Naive thymus-derived CD4-positive, alpha-beta T cell (primary cell): ENCODE measurements at places on chromosomes 7 and 10. TPM values are rescaled to one million over a fixed set of nuclear protein-coding genes. Genes with fewer than 3 reads are reported as not detected.

- no peak overlapping the region for H3K27ac ChIP-seq
- H3K4me3 ChIP-seq, result no peak overlapping the region
- no peaks in the 10 kb centered on the region for H3K36me3 ChIP-seq
- H3K27me3 ChIP-seq, result no peaks in the 10 kb centered on the region
- DNase-seq, result no peak
- no peaks in the 10 kb centered on the region for H3K4me1 ChIP-seq
Measured at GRCh38 chr7:31890198-31890597, 180.0 kb downstream of the PDE1C start.

GRCh38 chr10:133124357-133125211, 35.4 kb upstream of the KNDC1 start:
- no peaks in the 10 kb centered on the region for H3K36me3 ChIP-seq
- H3K27ac ChIP-seq, result no peak overlapping the region
- no peaks in the 10 kb centered on the region for H3K27me3 ChIP-seq
- no peak overlapping the region for H3K4me3 ChIP-seq
- H3K4me1 ChIP-seq, result no peaks in the 10 kb centered on the region
- DNase-seq, result no peak

Gene MYO1G
- total RNA-seq, result 29.2 TPM

DNA sequence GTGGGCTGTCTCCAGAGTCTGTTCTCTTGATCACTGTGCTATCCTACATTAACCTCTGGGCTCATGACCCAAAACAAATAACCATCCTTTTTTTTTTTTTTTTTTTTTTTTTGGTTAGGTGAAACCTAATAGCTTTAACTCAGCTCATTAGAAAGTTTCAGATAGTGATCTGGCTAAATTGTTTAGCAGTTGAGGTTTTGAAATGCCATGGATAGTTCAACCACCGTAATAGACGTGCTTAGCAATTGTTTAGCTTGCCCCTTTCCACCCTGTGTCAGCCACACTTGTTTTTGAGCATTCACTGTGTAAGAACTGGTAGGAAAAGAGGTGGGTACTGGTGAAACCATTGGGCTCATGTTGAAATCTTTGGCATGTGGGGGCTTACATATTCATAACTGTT, 3.8 kb downstream of the PLCE1 start:
- no peaks in the 10 kb centered on the region for H3K36me3 ChIP-seq
- no peak for DNase-seq
- no peaks in the 10 kb centered on the region for H3K4me1 ChIP-seq
- no peak overlapping the region for H3K4me3 ChIP-seq

GRCh38 chr7:49643321-49643720, 130.1 kb upstream of the VWC2 start:
- H3K27ac ChIP-seq, result no peak overlapping the region
- H3K4me3 ChIP-seq, result no peak overlapping the region
- no peaks in the 10 kb centered on the region for H3K36me3 ChIP-seq
- H3K4me1 ChIP-seq, result no peaks in the 10 kb centered on the region
- H3K27me3 ChIP-seq, result no peaks in the 10 kb centered on the region
- no peak for DNase-seq
